Thoracic aorta (tissue), 2 donors: ENCODE measurements at places on chromosomes 7 and 10. TPM values are rescaled to one million over a fixed set of nuclear protein-coding genes. Genes with fewer than 3 reads are reported as not detected.

DNA sequence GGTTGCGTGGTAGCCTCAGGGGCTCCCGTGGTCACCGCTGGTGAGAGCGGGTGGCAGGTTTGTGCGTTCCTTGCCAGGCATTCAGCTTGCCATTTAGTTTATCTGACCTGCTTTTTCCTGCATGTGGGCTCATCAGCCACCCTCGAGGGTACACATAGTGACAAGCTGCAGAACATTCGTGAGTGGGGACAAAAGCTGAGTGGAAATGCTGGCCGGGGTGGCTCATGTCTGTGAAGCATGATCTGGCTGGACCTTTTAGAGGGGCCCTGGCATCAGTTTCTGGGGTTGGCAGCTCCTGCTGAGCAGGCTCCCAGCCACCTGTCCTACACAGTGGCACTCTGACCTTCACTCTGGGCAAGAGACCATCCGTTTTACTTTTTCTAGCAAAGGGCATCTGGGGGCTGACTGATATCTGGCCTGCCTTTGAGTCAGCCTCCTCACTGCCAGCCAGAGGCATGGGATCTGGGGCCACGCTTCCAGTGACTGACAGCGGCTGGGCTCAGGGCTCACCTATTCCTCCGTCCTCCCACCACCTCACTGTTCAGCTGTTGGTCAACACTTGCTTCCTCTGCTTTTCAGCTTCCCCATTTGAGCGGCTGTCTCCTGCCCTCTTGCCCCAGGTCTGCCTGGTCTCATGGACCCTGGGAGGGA lies 75.0 kb downstream of the LANCL2 start:
- no peak for DNase-seq

GRCh38 chr7:80087051-80087770 lies 47.4 kb upstream of the GNAI1 start:
- no peak for DNase-seq

Gene SORBS1
- 1,659 TPM for total RNA-seq

Gene RET
- total RNA-seq: 0.14 TPM

Gene LRRC18
- not detected for total RNA-seq

Gene SFTPA1
- total RNA-seq: not detected
